Muscle of back (tissue), 13 donors: ENCODE measurements at places on chromosomes 13 and 19.
A peak's percentile ranks its signal among the peaks of the same experiment; 100 is the strongest.

DNA sequence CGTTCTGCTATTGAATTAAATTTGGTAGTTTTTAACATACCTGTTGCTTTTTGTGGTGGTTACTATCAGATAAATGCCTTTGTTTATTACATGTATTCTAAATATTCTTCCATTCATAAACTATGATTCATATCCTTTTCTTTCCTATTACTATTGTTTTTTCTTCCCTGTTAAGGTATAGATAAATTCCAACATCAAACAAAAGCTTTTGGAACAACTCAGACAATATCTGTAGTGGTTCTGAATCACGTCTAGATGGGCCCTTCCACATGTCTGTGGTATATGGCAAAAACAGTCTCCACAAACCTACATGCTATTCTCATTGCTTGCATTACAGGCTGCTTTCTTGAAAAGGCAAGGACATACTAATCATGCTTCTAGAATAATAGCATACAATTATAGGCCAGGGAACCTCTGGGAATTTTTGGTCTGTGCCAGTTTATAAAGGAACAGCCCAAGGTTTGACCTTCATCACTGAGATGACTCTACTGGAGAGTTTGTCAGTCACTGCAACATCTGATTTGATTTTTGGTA lies 6.4 kb downstream of the LRCH1 start:
- DNase-seq = no peak

DNA sequence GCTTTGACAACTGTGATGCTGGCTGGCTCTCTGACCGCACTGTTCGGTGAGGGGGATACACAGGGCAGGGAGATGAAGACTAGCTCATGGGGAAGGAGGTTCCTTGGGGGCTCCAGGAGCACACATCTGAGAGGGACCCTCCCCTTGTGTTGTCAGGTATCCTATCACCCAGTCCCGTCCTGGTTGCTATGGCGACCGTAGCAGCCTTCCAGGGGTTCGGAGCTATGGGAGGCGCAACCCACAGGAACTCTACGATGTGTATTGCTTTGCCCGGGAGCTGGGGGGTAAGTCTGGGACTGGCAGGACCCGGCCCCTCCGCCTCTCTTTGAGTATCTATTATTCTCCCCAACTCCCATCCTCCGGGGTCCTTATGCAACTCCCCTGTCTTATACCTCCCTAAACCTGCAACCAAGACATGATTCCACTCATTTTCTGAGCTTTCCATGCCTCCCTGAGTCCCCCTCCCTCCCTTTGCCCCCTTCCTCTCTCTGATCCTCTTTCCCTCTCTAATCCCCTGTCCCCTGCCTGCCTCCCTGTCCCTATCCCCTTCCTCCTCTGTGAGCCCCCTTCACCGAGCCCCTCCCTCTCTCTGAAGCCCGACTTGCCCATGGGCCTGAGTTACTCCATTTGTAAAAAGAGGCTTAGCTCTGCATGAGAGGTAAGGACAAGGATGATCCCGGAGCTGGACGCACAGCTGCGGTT lies 12.5 kb downstream of the NCAN start:
- no peak for DNase-seq

DNA sequence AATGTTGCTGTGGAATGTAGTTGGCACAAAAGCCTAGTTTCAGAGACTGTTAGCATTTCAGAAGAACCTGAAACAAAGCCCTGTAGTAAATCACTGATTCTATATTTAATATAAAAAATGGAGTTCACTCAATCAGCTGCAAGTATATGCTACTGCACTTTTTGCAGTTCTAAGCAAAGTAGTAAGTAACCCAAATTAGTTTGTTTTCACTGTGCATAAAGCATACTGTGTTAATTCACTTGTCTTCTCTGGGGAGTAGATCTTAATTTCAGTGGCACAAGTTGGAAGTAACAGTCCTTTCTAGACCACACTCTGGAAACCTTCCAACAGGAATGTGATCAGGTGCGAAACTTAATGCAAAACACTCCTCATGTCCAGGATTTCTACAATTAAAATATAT lies 139.3 kb downstream of the DACH1 start:
- no peak for DNase-seq

GRCh38 chr13:108859197-108860012 lies 230.0 kb downstream of the MYO16 start:
- DNase-seq = peak; percentile 38

- DNase-seq = no peak
Observed at GRCh38 chr13:52810011-52810410, 38.4 kb downstream of the PCDH8 start.

GRCh38 chr13:50466456-50466855 lies 377.0 kb downstream of the DLEU7 start:
- no peak for DNase-seq

DNA sequence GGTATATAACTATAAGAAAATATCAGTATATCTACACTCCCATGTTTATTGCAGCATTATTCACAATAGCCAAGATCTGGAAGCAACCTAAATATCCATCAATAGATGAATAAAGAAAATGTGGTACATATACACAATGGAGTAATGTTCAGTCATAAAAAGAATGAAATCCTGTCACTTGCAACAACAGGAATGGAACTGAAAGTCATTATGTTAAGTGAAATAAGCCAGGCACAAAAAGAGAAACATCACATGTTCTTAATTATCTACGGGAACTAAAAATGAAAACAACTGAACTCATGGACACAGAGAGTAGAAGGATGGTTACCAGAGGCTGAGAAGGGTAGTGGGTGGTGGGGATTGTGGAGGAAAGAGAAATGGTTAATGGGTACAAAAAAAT lies 665.2 kb downstream of the TBC1D4 start:
- DNase-seq = no peak

DNA sequence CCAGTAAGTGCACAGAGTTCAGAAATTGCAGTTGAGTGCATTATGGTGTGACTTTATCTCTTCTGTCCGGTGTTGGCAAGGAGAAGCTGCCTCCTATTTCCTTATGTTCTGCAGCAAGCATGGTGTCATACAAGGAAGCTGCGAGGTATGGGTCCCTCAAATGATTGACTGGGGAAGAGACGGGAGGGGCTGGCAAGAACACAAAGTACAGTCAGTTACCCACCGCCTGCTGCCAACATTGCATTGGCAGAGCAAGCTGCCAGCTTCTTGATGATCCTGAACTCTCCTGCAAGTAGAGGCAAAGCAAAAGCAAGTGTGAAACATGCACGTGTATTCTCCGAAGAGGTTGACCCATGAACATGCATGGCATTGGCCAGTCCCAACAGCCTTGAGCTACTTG lies 1013.6 kb downstream of the UQCRFS1 start:
- DNase-seq = no peak

GRCh38 chr13:50123002-50123401 lies 107.8 kb downstream of the KCNRG start:
- DNase-seq = no peak

GRCh38 chr13:60944863-60945262 lies 470.8 kb downstream of the PCDH20 start:
- DNase-seq = no peak

DNA sequence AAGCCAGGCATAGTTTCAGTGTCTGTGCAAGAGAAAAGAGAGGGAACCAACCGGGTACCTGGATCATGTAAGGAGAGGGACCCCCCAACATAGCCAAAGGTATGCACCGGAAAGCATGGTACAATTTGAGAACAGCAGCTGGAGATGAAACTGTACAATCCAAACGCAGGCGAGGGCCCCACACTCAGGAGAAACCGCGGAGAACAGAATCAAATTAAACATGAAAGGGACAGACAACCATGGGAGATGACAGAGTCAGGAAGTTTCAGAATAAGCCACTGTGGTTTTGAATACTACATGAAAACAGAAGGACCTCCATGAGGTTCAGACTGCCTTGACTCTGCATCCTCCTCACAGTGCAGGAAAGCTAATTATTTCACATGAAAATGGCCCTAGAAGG lies 62.9 kb upstream of the SPATA13 start:
- no peak for DNase-seq

DNA sequence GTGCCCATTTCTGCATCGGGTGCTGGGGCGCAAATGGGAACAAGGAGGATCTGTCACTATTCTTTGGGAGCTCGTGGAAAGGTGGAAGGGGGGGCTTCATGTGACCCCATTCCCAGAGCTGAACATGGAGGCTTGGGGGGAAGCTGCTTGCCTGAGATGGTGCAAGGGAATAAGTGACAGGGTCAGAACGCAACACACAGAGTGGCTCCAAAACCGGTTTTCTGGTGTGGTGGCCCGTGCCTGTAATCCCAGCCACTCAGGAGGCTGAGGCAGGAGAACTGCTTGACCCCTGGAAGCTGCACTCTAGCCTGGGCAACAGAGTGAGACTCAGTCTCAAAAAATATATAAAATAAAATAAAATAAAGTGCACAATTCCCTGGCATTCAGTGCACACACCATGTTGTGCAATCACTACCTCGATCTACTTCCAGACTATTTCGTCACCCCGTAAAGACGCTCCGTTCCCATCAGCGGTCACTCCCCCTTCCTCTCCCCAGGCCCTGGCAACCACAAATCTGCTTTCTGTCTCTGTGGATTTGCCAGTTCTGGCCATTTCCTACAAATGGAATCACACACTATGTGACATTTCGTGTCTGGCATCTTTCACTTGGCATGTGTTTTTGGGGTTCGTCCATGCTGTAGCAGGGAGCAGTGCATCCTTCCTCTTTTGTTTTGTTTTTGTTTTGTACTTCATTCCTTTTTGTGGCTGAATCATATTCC lies 18.2 kb upstream of the COMP start:
- DNase-seq = peak; percentile 71

DNA sequence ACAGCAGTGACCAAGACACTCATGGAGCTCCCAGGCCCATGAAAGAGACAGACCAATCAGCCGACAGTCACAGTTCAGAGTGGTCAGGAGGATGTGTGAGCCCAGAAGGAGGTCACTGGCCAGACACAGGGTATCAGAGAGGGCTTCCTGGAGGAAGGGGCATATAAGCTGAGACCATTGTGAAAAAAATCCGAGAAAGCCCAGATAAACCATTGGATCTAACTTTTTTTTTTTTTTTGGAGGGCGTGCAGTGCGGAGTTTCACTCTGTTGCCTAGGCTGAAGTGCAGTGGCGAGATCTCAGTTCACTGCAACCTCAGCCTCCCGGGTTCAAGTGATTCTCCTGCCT lies 4.2 kb downstream of the ITPKC start:
- no peak for DNase-seq

- no peak for DNase-seq
Observed at GRCh38 chr19:9171393-9171991, 7.3 kb upstream of the OR7D2 start.

DNA sequence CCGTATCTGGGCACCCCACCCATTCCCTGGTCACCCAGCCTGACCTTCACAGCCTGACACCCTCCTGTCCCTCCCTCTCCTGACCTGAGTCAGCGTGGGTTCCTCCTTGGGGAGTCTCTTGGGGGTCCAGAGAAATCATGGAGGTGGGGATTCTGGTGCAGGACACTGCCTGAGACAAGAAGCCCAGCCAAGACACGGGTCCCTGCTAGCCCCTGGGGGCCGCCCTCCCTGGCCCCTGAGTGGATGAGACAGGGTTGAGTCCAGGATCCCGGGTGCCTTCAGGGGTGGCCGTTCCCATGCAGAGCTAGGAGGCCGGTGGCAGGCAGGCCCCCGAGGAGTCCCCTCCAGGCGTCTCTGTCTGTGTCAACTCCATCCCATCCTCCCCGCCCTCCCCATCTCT lies 1.6 kb downstream of the MAP2K7 start:
- no peak for DNase-seq

DNA sequence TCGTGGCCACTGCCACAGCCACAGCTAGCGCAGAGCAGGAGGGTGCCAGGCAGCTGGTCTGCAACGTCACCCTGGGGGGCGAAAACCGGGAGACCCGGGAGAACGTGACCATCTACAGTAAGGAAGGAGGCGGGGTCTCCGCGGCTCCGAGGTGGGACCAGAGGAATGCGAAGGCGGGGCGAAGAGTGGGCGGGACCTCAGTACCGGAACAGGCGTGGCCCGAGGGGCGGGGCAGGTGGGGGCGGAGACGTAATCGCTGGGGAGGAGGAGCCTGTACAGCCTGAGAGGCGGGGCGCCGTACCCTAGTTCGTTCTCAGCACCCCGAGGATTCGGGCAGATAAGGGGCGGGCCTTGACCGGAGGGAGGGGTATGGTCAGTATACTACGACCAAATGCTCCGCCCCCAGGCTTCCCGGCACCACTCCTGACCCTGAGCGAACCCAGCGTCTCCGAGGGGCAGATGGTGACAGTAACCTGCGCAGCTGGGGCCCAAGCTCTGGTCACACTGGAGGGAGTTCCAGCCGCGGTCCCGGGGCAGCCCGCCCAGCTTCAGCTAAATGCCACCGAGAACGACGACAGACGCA lies 2.5 kb downstream of the ICAM5 start:
- no peak for DNase-seq
